ENCODE measurements at places on chromosomes 1 and 21.
A peak's percentile ranks its signal among the peaks of the same experiment; 100 is the strongest.

DNA sequence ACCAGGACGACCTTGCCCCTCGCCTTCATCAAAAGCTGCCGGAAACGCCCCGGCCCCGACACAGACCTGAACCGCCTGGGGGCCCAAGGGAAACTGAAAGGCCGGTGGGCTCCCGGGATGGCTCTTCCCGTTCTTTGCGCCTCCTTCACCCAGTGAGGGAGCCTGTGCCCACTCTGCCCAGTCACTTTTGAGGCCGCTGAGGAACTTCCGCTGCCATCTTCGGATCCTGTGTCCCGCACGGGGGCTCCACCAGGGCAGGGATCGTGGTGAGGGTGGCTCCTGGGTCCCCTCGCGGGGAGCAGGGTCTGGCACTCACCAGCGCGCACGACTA is 104.0 kb downstream of the PPIAL4G start:
- no peak for DNase-seq

- DNase-seq, result no peak
These were observed 128.1 kb upstream of the VAMP3 start for GRCh38 chr1:7642781-7643529.

DNA sequence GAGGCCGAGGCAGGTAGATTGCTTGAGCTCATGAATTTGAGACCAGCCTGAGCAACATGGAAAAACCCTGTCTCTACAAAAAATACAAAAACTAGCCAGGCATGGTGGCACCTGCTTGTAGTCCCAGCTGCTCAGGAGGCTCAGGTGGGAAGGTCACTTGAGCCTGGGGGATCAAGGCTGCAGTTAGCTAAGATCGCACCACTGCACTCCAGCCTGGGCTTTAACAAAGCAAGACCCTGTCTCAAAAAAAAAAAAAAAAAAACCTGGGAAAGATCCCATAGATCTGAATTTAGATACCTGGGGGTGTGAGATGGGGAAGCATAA is 32.9 kb downstream of the NIBAN1 start:
- DNase-seq, result no peak

- no peak for DNase-seq
These were observed 23.3 kb downstream of the LPAR3 start for GRCh38 chr1:84869720-84870119.

GRCh38 chr1:46181343-46182260 is 5.3 kb upstream of the P3R3URF start:
- DNase-seq, result no peak

GRCh38 chr1:7098641-7099040 is 313.4 kb downstream of the CAMTA1 start:
- no peak for DNase-seq

DNA sequence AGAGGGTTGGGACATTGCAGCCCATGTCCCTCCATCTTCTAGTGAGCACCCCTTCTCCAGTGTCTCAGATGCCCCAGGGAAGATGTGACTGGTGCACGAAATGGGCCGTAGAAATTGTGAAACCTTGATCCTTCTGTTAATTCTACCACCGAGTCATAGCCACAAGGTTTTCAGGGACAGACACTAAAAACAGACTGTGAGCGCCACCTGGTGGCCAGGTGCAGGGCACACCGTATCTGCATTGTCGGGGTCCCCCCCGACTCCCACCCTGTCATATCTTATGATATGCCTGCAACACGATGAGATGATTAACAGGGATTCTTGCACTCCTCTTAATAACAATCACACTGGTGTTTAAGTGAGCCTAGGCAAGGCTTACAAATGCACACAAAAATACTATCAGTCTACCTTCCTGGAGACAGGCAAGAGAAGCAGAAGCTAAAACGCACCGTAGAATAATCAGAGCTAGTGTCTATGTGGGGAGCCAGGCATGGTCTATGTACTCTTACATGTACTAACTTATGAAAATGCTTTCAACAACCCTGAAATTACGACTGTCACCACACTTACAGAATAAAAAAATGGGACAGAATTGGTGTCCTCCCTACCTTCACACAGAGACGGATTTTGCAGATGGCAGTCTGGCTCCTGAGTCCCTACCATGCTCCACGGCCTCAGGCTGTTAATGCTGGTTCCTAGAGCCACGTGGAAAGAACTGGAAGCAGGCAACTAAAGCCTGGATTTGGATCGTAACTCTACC is 57.9 kb downstream of the FHAD1 start:
- peak; percentile 84 for DNase-seq

GRCh38 chr1:71166178-71167173 is 85.6 kb upstream of the ZRANB2 start:
- DNase-seq, result no peak

GRCh38 chr1:50700214-50700613 is 259.9 kb downstream of the FAF1 start:
- DNase-seq, result no peak

DNA sequence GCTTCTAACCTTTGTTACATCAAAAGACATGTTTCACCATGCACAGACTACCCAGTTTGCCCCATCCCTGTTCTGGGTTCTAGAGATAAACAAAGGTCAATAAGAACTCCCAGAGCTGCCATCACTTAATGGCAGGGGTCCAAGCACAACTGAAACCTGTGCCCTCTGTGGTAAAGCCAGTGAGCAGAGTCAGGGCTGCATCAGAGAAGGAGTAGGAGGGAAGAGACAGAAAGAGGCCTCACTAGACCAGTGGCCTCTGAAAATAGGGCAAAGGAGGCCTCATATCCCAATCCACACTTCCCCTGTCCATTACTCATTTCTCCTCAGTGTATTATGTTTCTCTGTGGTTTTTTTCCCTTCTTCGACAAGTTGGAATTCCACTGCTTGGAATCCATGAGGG is 10.2 kb downstream of the ATP1A2 start:
- no peak for DNase-seq

All from stimulated activated naive CD8-positive, alpha-beta T cell treated with anti-CD3 and anti-CD28 coated beads, Interleukin-15, Interleukin-2, amounts not matched to agents 100 U/mL and 50 U/mL, for 24 hours (primary cell).